Left cardiac atrium (tissue), 4 donors: ENCODE measurements at places on chromosomes 16 and 17. TPM values are rescaled to one million over a fixed set of nuclear protein-coding genes. Genes with fewer than 3 reads are reported as not detected.

Gene NACA2
- total RNA-seq = not detected

Gene RHBDF1
- total RNA-seq = 15.5 TPM

Gene CD68
- total RNA-seq = 87.3 TPM

Gene HOXB6
- total RNA-seq = 2.2 TPM

Gene CLEC10A
- total RNA-seq = 6.6 TPM

Gene PRRT2
- 2.2 TPM for total RNA-seq

Gene HEATR9
- total RNA-seq = not detected

DNA sequence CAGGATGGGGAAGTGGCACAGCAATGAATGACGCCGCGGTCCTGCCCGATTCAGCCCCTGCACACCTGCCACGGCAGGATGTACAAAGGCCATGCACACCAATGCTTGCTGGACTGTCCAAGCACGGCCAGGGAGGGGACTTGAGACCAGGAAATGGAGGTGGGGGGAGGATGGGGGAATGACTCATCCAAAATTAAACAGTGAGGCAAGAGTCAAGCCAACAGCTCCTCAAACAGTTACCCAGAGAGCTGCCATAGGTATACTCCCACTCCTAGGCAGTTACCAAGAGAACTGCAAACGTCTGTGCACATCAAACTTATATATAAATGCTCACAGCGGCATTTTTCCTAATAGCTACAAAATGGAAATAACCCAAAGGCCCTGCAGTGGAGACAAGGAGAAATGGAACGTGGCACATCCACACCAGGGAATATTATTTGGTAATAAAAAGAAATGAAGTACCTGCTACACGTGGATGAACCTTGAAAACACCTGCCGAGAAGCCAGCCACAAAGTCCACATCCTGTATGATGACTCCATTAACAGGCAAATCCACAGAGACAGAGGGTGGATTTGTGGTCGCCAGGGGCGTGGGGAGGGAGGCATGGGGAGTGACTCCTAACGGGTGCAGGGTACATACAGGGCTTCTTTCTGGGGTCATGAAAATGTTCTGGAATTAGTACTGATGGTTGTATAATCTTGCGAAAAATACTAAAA is 54.1 kb downstream of the VAC14 start:
- peak; percentile 79 for DNase-seq

GRCh38 chr17:35679007-35679682 is 52.3 kb upstream of the RASL10B start:
- no peak for DNase-seq

GRCh38 chr17:77484111-77484510 is 343.3 kb downstream of the SEC14L1 start:
- no peak for DNase-seq

- peak; percentile 24 for DNase-seq
These were observed 5.7 kb downstream of the SLC22A31 start for GRCh38 chr16:89194340-89195311.

- DNase-seq = no peak
These were observed 76.0 kb downstream of the IRX3 start for GRCh38 chr16:54210452-54211125.

GRCh38 chr16:71421911-71422310 is 19.9 kb downstream of the TLE7 start:
- DNase-seq = no peak

DNA sequence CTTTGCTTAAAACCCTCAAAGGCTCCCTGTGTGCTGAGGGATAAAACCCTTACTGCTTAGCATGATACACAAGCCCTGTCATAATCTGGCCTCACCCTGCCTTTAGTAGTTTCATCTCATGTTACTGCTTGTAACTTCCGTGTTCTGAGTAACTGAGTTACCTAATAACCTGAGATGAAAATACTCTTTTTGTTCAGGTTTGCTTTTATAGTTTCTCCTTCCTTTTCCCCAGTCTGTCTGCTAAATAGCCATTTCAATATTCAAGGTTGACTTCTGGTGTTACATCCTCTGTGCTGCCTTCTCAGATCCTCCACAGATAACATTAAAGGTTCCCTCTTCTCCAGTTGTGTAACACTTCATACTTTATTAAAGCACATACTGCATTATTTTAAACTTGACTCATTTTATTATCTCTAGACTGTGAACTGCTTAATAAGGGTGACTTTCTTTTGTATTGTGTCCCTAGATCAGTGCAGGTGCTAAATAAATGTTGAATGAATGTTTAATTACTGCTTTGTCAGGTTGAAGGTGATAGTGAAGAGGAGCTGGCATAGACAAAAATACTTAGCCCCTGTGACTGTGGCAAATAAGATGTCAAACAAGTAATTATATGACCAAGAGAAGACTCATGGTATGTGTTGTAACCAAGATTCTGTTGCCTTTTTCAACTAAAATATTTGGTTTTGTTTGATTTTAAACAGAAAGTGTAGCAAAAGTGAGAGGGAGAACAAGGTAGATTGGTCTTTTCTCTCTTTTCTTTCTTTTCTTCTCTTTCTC is 47.8 kb downstream of the NFAT5 start:
- DNase-seq = no peak

DNA sequence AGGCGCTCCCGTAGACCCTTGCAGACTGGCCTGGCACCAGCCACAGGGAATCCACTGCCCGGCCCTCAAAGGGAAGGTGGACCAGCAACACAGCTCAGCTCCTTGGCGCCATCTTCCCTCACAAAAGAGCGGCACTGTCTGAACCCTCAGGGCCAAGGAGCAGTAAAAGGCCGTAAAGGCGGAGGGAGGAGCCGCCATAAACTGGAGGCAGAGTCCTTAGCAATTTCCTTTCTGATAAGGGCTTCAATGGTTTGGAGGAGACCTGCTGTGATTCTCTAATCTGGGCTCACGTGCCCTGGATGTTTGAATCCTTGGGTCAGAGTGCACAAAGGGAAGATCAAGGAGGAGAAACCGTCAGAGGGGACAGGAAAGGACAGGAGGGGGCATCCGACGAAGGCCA is 15.5 kb upstream of the AXIN2 start:
- DNase-seq = no peak

DNA sequence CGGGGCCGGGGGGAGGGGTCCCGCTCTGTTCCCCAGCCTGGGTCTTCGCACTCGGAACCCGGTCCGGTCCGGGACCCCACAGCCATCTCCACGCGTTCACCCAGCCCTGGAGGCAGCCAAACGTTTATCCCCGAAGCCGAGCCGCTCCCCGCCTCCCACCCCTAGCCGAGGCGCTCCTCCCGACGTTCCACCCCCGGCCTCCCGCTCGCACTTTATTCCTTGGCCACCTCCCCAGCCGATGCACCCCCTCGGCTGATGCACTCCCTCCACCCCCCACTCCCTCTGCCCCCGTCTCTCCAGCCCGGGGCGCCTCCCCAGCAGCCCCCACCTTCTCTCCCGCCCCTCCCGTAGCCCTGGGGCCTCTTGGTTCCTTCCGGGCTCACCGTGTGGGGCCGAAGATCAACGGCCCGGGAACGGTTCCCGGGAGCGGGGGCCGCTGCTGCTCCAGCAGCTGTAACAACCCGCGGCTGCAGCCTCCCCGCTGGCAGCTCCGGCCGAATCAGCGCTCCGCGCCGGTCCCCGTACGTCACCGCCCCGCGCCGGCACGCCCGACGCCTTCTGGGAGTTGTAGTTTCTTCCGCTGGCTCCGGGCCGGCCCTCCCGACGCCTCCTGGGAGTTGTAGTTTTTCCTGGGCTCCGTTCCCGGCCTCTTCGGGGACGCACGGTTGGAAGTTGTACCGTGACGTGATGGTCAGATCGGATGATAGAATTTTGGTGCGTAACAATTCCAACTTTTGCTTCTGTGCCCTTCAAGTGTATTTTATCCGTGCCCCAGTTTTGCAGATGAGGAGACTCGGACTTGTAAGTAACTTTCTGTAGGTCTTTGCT is at the start of the genes LRRC3C and ORMDL3:
LRRC3C (plus strand) TSS at position 632 of the 828 bp plus-strand sequence. CDS start 13,792 bp downstream, outside the sequence.
ORMDL3 (minus strand) TSS at position 501 of the 828 bp plus-strand sequence. CDS start 3,398 bp downstream, outside the sequence.
- DNase-seq = peak; percentile 94

GRCh38 chr17:70446446-70446845 is 277.1 kb downstream of the KCNJ2 start:
- DNase-seq = no peak

GRCh38 chr16:19505600-19506303 is 16.1 kb downstream of the GDE1 start:
- DNase-seq = peak; percentile 37

DNA sequence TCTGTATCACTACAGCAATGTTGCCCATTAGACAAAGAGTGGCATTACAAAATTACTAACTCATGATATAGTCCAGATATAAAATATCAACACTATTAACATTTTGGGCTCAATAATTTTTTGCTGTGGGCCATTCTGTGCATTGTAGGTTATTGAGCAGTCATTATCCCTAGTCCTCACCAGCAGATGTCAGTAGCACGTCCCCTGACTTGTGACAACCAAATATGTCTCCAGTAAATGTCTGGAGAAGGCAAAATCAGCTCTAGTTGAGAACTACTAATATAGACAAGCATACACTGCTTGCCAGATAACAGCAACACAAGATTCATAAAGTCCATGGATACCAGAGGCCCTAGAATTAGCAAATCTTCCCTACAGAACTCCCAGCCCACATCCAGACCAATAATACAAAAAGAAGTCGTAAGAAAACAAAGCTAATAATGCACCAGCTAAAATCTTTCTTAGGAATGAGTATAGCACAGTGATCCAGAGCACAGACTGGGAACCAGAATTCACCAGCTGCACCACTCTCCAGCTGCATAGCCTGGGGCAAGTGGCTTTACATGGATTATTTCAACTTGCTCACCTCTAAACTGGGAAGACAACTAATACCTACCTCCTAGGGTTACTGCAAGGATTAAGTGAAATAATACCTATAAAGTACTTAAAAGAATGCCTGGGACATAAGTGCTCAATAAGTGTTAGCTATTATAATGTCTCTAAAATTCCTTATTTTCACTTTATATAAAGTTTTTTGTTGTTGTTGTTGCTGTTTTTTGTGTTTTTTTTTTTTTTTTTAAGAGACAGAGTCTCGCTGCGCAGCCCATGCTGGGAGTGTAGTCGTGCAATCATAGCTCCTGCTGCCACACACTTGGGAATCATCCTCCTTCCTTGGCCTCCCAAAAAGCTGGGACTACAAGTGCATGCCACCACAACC is 23.7 kb downstream of the HELZ start:
- no peak for DNase-seq

DNA sequence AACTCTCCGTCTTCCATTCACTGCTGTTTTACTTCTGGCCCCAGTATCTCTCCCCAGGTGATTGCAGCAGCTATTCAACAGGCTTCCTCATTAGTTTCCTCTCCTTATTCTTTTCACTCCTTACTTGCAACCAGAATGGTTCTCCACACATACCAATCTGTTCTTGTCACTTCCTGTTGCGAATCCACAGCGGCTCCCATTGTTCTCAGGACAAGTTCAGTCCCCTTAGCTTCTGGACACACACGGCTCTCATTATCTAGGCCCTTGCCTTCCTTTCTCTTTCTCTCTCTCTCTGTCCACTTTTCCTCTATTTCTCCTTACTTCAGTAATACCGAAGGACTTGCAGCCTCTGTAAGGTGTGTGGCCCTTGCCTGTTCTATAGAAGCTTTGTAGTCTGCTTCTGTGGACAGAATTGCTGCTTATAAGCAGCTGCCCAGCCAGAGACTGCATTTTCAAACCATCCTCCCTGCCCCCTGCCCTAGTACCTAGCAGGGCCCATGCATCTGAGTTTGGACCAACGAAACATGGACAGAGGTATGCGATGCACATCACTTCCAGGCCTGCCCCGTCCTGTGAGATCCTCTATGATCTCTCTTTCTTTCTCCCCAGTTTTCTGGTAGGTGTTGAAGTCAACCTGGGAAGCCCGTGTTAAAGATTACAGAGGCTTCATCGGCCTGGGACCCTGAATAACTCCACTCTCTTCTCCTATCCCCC is 45.7 kb downstream of the VAT1L start:
- DNase-seq = no peak

GRCh38 chr17:58232707-58233156 is 5.7 kb upstream of the LPO start:
- no peak for DNase-seq

- no peak for DNase-seq
These were observed 28.9 kb downstream of the TNFRSF13B start for GRCh38 chr17:16943032-16943352.

DNA sequence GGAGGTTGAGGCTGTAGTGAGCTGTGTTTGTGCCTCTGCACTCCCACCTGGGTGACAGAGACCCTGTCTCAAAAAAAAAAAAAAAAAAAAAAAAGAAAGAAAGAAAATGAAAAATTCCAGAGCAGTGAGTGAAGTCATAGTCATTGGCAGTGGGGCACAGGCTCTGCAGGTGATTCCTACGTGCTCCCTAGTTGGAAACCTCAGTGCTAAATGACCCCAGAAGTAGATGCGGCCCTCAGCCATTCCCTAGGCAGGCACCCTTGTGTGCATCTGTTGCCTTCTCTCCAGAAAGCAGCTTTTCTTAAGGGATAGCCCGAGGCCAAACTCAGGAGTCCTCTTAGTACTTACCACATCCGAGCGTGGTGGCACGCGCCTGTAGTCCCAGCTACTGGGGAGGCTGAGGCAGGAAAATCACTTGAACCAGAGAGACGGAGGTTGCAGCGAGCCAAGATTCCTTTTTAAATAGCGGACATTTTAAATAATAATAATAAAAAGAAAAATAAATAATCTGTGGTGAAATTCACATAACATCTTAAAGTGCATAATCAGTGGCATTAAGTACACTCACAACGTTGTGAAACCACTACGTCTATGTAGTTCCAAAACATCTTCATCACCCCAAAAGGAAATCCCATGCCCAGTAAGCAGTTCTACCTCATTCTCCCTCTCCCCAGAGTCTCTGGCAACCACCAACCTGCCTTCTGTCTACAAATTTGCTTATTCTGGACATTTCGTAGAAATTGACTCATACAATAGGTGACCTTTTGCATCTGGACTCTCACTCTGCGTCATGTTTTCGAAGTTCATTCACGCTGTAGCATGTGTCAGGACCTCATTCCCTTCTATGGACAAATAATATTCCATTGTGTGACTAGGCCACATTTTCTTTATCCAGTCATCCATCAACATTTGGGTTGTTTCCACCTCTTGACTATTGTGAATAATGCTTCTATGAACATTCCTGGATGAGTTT is 12.5 kb upstream of the SPHK1 start:
- DNase-seq = no peak

DNA sequence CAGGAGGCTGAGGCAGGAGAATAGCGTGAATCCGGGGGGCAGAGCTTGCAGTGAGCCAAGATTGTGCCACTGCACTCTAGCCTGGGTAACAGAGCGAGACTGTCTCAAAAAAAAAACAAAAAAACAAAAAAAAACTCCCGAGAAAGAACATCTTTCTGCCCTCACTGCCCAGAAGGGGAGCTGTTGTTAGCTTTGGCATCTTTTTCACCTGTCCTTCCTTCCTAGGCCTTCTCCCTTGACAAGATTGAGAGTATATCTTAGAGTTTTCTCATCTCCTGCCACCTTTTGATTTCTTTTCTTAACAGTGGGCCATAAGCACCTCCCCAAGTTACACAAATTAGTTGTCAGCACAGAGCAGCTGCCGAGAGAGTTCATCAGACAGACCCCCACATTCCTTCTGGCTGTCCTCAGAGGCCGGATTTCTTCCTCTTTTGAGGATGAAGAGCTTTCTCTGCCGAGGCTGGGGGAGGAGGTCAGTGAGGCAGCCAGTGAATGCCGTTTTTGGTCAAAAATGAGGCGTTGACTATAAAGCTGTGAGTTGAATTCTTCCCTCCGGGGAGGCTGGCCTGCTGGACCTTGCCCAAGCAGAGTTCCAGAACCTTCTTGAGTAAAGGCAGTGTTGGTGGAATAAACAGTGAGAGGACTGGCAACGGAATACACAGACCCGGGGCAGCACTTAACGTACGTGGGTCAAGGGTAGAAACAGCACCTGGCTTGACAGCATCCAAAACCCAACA is 127.0 kb downstream of the ABCC6 start:
- peak; percentile 34 for DNase-seq

GRCh38 chr16:78297066-78297666 is 197.7 kb downstream of the WWOX start:
- DNase-seq = no peak

- DNase-seq = no peak
These were observed 7.1 kb downstream of the POLDIP2 start for GRCh38 chr17:28350271-28350670.
